Ovary (tissue), 10 donors: ENCODE measurements at places on chromosomes 16 and 17. TPM values are rescaled to one million over a fixed set of nuclear protein-coding genes. Genes with fewer than 3 reads are reported as not detected.

DNA sequence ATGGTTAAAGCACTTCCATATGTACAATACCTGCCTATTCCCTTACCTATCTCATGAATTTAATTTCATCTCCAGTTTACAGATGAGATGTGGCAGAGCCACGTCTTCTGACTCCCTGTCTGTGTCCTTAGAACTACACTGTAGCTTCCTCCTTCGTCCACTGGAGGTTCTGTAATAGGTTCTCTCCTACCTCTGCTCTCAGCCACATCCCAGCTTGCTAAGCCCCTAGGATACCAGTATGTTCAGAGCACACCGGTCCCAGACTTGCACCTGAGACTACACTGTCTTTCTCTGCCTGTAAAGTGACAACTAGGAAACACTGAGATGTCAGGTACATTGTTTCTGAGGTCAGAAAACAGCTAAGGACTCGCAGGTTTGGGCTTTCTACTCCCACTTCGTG lies 3.8 kb upstream of the RASL10B start:
- no peak overlapping the region for H3K4me3 ChIP-seq
- no peaks in the 10 kb centered on the region for H3K27me3 ChIP-seq
- H3K36me3 ChIP-seq, result no peaks in the 10 kb centered on the region
- DNase-seq, result no peak

GRCh38 chr16:67034487-67034886 lies 5.5 kb downstream of the CBFB start:
- no peak overlapping the region for H3K4me3 ChIP-seq
- peaks cover 9% of the 10 kb centered on the region for H3K4me1 ChIP-seq
- no peaks in the 10 kb centered on the region for H3K36me3 ChIP-seq
- H3K27ac ChIP-seq, result no peak overlapping the region

DNA sequence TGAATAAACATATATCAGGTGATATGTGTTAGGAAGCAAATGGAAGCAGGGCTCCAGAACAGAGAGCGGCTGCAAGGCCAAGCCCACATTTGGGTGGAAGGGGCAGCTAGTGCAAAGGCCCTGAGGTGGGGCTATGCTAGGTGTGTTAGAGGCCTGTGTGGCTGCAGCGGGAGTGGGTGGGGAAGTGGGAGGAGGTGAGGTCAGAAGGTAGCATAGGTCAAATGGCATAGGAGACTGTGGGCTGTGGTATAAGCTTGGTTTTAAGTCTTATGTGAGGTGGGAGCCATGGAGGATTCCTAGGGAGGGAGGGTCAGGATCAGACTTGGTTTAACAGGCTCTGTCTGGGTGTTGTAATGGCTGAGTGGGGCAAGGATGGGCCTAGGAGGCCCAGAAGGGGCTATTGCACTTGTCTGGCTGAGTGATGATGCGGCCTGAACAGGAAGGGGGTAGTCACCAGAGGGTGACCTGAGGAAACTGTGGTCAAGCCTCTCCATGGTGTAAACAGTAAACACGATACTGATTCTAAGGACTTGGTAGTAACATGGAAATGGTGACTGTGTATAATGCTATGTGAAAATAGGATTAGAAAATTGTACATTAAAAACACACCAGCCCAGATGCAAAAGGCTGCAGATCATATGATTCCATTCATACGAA lies 31.1 kb downstream of the RAI1 start:
- H3K27me3 ChIP-seq, result no peaks in the 10 kb centered on the region
- H3K4me3 ChIP-seq, result no peak overlapping the region
- no peak for DNase-seq
- H3K36me3 ChIP-seq, result no peaks in the 10 kb centered on the region

GRCh38 chr16:49542946-49543630 lies 169.5 kb downstream of the C16orf78 start:
- no peak overlapping the region for H3K4me3 ChIP-seq
- no peak for DNase-seq
- no peak overlapping the region for H3K27ac ChIP-seq
- no peaks in the 10 kb centered on the region for H3K4me1 ChIP-seq
- no peaks in the 10 kb centered on the region for H3K36me3 ChIP-seq

The MAP2K6 gene
- 3.1 TPM for total RNA-seq

DNA sequence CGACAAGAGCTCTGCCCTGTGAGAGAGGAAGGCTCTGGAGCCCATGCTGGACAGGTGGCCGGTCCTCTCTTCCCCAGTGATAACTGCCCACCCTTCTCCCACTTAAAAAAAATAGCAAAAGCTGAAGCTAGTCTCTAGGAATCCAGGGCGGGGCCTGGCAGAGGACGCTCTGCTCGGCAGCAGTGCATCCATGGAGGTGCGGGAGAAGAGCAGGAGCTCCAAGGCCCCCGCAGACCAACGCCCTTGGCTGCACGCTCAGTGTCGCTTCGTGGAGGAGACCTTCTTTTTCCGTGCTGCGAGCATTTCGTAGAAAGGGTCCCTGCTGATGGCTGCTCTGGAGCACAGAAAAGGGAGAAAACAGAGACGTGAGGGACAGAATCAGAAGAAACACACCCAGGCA lies 98.6 kb upstream of the DNAH17 start:
- DNase-seq, result no peak
- no peaks in the 10 kb centered on the region for H3K27me3 ChIP-seq
- no peaks in the 10 kb centered on the region for H3K36me3 ChIP-seq

The PSME3IP1 gene
- total RNA-seq, result 50.9 TPM

The ATP1B2 gene
- total RNA-seq, result 34.1 TPM

GRCh38 chr17:62870030-62870541 lies 62.0 kb upstream of the MARCHF10 start:
- DNase-seq, result no peak
- no peak overlapping the region for H3K27ac ChIP-seq
- no peaks in the 10 kb centered on the region for H3K27me3 ChIP-seq
- no peak overlapping the region for H3K4me3 ChIP-seq
- H3K36me3 ChIP-seq, result no peaks in the 10 kb centered on the region

GRCh38 chr17:35486920-35487732 lies 38.6 kb upstream of the SLFN13 start:
- H3K4me1 ChIP-seq, result peaks cover 2% of the 10 kb centered on the region
- H3K27me3 ChIP-seq, result no peaks in the 10 kb centered on the region
- no peaks in the 10 kb centered on the region for H3K36me3 ChIP-seq

DNA sequence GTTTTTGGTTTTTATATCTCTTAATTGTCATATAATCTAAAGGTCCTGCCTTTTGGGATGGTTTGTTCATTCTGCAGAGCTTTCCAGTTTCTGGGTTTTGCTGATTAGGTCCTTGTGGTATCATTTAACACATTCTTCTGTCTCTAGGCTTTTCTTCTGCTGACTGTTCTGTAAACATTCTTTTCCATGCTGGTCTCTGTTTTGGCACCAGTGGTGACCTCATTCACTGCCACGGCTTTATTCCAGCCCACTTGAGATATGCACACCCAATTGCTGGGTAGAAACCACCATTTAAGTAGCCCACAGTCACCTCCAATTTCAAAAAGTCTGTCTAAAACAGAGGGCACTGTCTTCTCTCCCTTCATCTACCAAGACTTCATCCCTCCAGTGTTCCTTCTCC lies 31.1 kb upstream of the COX10 start:
- H3K27me3 ChIP-seq, result no peaks in the 10 kb centered on the region
- H3K27ac ChIP-seq, result no peak overlapping the region
- H3K36me3 ChIP-seq, result no peaks in the 10 kb centered on the region
- H3K4me3 ChIP-seq, result no peak overlapping the region
- no peak for DNase-seq
- no peaks in the 10 kb centered on the region for H3K4me1 ChIP-seq

The ACSM5 gene
- 1.2 TPM for total RNA-seq

DNA sequence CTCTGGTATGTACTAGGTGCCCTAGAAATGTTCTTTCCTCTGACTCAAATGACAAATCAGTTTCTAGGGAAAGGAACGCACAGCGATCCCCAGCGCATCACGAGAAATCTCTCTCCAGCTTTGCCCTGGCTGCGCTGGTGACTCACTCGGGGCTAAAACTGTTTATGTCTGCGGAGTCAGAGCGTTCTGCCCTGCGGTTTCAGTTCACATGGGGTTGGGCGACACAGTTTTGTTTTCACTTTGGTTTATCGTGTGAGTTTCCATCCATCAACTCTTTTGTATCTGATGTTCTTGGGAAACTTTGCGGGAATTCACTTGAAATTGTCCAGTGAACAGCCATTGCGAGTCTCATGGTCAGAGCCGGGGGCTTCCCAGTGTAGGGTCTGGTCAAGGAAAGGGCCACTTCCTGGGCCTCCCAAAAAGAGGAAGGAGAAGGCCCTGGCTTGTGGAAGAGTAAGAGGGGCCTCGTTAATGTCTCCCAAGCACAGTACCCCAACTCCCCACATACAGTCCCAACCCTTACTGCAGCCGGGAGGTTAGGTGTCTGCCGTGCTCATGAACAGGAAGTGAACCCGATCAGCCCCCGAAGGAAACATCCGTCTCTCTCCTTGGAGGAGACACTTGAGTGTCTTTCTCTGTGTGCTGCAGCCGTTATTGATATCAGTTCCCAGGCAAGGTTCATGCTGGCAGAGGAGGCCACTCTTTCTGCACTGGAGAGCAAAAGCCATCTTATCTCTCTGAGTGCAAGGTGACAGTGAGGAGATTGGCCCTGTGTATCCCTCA lies 643.2 kb downstream of the WWOX start:
- no peak overlapping the region for H3K27ac ChIP-seq
- no peaks in the 10 kb centered on the region for H3K27me3 ChIP-seq
- H3K36me3 ChIP-seq, result no peaks in the 10 kb centered on the region
- H3K4me1 ChIP-seq, result peaks cover 9% of the 10 kb centered on the region
- H3K4me3 ChIP-seq, result no peak overlapping the region

- H3K27me3 ChIP-seq, result no peaks in the 10 kb centered on the region
- H3K4me3 ChIP-seq, result peak overlapping the region; percentile 94
- DNase-seq, result peak; percentile 44
- H3K4me1 ChIP-seq, result peaks cover 19% of the 10 kb centered on the region
- no peaks in the 10 kb centered on the region for H3K36me3 ChIP-seq
- peak overlapping the region; percentile 46 for H3K27ac ChIP-seq
Observed at GRCh38 chr17:75516619-75517296, 430 bp downstream of the TSEN54 start.

The CETP gene
- not detected for total RNA-seq

DNA sequence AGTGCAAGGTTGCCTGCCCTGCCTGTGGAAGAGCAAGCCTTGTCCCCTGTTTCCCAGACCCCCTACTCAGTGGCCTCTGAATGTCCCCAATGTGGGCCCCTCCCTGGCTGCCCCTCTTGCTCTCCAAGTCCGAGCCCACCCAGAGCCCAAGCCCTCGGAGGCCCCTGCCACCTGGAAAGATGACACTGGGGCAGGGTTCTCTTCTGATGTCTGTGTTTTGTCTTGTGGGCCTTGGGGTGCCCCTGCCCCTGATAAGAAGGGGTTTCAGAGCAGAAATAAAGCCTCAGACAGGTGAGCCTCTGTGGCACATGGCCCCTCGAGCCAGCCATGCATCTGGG lies 85.4 kb upstream of the CBX4 start:
- no peaks in the 10 kb centered on the region for H3K36me3 ChIP-seq
- H3K4me3 ChIP-seq, result no peak overlapping the region
- no peaks in the 10 kb centered on the region for H3K27me3 ChIP-seq

DNA sequence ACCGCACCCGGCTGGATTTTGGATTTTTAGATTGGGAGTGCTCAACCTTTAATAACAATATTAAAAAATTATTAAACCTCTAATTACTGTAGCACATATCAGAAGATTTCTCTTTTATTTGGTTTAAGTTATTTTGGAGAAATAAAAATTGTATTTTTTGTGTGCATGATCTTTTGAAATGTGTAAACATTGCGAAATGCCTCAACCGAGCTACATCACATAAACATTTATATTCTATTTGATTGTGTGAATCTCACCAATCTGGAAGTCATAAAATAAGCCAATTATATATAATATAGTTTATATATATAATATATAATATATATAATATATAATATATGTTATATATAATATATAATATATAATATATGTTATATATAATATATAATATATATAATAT lies 696.2 kb upstream of the RBFOX1 start:
- H3K36me3 ChIP-seq, result no peaks in the 10 kb centered on the region
- DNase-seq, result no peak
- no peaks in the 10 kb centered on the region for H3K4me1 ChIP-seq
- H3K27ac ChIP-seq, result no peak overlapping the region
- H3K4me3 ChIP-seq, result no peak overlapping the region

DNA sequence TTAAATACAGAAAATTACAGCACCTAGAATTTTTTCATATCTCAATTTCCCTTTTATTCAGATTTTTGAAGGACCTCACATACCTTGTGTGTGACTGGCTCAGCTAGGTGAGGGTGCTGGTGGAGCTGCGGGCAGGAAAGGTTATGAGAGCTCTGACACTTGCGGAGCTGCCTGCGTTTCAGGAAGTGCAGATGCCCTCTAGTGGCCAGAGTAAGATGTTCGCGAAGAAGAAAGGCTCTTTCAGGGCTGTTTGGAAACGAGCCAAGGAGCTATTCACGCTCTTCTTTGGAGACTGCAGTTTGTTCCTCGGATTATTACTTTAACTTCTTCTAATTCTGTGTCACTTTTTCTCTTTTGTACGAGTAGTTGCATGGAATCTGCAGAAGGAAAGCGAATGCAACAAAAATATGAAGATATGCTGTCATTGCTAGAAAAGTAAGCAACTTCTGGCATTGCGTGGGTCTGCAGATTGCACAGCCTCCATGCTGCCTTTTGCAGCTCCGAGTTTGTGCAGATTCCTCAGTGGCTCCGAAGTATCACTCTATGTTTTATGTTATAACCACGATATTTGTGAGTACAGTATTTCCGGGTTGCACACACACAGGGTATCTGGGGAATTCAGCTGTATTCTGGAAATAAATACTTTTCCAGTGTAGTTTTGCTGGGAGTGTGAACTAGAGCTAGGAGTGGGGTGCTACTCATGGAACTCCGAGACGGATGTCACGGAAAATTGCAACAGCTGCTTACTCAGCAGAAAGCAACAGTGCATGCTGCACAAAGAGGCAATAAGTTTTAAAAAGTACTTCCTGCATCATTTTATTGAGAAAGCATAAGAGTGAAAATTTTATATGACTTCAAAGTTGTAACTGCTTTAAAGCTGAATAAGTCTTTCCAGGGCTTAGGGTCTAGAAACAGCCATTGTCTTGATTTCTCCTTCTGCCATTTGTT lies 46.3 kb downstream of the DNAH9 start:
- H3K36me3 ChIP-seq, result no peaks in the 10 kb centered on the region
- H3K27ac ChIP-seq, result no peak overlapping the region
- H3K4me1 ChIP-seq, result no peaks in the 10 kb centered on the region
- DNase-seq, result peak; percentile 67
- H3K4me3 ChIP-seq, result no peak overlapping the region

The MRPL10 gene
- total RNA-seq, result 35.1 TPM

DNA sequence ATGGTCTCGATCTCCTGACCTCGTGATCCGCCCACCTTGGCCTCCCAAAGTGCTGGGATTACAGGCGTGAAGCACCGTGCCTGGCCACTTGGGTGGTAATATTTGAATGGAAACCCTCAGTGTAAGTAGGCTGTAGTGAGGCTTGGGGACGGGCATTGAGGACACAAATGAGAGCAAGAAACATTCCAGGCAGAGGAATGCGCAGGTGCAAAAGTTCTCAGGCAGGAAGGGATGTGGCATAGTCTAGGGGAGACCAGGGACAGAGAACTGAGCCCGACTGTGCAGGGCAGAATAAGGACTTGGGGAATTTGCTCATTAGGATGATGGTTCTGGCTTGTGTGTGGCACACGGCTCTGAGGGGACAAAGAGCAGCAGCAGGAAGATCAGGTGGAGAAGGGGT lies 54.8 kb downstream of the GRB2 start:
- no peak overlapping the region for H3K27ac ChIP-seq
- peaks cover 3% of the 10 kb centered on the region for H3K4me1 ChIP-seq
- no peaks in the 10 kb centered on the region for H3K36me3 ChIP-seq

GRCh38 chr17:35218915-35219314 lies 24.0 kb upstream of the SLFN5 start:
- H3K4me3 ChIP-seq, result no peak overlapping the region
- no peaks in the 10 kb centered on the region for H3K36me3 ChIP-seq
- H3K27me3 ChIP-seq, result no peaks in the 10 kb centered on the region
- no peak for DNase-seq
- H3K27ac ChIP-seq, result no peak overlapping the region

- no peaks in the 10 kb centered on the region for H3K36me3 ChIP-seq
- H3K27ac ChIP-seq, result no peak overlapping the region
- H3K4me3 ChIP-seq, result no peak overlapping the region
- no peak for DNase-seq
Observed at GRCh38 chr16:59993101-59993500, 1259.0 kb upstream of the GOT2 start.
